Astrocyte (in vitro differentiated cells and primary cell): ENCODE measurements at places on chromosomes 12 and 14. TPM values are rescaled to one million over a fixed set of nuclear protein-coding genes. Genes with fewer than 3 reads are reported as not detected.

CCDC88C gene
- total RNA-seq, result 8.9 and 12.4 TPM in 2 replicates

RNASE3 gene
- total RNA-seq, result not detected in 2 replicates

CELA1 gene
- total RNA-seq, result not detected in 2 replicates

CCND2 gene
- total RNA-seq, result 607 and 726 TPM in 2 replicates

STX2 gene
- 30.5 and 33.0 TPM in 2 replicates for total RNA-seq

GRCh38 chr12:113305281-113305856 lies 29.5 kb downstream of the SLC8B1 start:
- no peak for DNase-seq

DNA sequence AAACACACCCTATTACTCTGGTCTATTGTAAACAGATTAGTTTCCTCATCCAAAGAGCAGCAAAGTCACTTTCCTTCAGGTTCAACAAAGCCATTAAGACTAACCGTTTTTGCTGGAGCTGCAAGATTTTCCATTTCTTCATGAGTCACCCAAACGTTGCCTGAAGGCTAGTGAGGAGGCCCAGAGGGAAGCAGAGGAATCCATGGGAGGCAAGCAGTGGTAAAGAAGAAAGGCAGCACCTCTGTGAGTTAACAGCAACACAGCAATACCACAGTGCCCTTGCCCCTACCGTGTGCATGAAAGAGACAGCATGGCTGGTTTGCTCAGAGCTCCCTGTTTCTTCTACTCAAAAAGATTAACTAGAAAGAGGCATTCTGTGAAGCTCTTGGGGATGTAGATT lies 206.3 kb downstream of the ACSS3 start:
- peak; percentile 9 for DNase-seq

- no peak for DNase-seq
Observed at GRCh38 chr12:49644620-49644994, 21.2 kb downstream of the PRPF40B start.

DNA sequence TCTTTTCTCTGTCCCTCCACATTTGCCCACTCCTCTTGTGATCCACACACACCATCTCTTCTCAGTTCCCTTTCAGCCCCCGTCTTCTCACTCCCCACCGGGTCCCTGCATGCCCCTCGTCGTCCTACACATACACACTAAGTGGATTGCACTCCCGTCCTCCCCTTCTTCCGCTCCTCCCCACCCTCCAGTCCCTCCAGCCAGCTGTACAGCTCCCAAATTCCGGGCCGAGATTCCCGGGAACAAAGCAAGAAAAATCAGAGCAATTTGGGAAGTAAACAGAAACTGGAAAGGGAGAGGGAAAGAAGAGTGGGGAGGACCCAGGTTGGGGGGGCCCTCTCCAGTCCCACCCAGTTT lies 282 bp upstream of the IGFBP6 start:
- DNase-seq, result peak; percentile 39

DNA sequence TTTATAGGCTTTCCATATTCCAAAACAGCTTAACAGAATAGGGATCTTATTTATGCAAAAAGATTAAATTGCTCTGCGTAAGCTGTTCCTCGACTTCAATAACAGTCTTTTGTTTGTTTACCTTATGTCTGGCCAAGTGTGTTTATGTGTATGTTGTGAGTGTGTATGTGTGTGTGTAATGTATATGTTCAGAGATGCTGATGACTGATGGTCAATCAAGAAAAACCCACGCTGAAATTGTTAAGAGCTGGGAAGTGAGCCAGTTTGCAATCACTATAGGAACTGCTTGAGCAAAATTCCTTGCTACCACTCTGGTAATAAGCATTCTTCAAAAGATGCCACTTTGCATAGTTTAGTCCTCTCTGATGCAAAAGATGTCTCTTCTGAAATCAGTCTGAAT lies 59.6 kb downstream of the PRKD1 start:
- peak; percentile 36 for DNase-seq

GRCh38 chr14:102140750-102141145 lies 1.1 kb downstream of the WDR20 start:
- no peak for DNase-seq

- DNase-seq, result no peak
Observed at GRCh38 chr12:53255996-53256395, 12.1 kb upstream of the ESPL1 start.

DNA sequence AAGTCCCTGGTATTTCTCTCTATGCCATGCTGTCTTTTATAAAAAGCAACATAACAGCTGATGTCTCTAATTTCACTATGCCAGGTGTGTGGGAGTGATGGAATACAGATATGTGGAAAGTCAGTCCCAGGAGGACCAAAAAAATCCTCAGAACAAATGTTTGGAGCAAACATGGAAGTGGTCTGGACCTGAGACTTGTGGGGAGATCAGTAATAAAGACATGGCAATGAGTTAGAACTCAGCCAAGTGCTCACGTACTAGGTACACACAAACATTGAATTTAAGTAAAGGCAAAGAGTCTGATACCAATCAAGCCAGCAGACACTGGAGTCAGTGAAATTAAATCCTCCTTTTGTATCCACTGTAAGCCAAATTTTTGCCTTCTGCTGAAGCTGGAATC lies 223.6 kb downstream of the ALG10B start:
- no peak for DNase-seq
